Substantia nigra (tissue), 51 donors: ENCODE measurements at places on chromosomes 2 and 18.

- no peak for DNase-seq
These were observed 21.7 kb downstream of the CHST10 start for GRCh38 chr2:100395532-100396350.

- DNase-seq = no peak
These were observed 269.3 kb upstream of the NCKAP5 start for GRCh38 chr2:133837441-133838094.

DNA sequence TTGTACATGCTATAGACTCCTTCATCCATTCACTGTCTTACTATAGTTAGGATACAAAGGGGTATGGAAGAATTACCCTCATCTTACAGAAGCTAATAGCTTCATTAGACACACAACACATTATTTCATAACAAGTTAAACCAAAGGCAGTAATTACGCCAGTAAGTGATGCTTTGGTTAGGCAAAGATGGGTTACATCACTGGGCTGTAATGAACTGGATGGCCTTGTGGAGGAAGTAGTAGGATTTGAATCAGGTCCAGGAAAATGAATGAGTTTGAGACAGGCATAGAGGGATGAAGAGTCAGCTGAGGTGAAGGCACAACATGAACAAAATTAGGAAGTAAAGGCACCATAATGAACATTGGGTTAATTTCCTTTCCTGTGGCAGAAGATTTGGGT is 80.1 kb downstream of the SOCS6 start:
- no peak for DNase-seq

GRCh38 chr18:74397572-74397971 is 59.5 kb downstream of the DIPK1C start:
- DNase-seq = no peak

- DNase-seq = no peak
These were observed 119.6 kb upstream of the BOD1L2 start for GRCh38 chr18:57027190-57027708.

- DNase-seq = no peak
These were observed 96.4 kb downstream of the RTP5 start for GRCh38 chr2:241965931-241966412.

DNA sequence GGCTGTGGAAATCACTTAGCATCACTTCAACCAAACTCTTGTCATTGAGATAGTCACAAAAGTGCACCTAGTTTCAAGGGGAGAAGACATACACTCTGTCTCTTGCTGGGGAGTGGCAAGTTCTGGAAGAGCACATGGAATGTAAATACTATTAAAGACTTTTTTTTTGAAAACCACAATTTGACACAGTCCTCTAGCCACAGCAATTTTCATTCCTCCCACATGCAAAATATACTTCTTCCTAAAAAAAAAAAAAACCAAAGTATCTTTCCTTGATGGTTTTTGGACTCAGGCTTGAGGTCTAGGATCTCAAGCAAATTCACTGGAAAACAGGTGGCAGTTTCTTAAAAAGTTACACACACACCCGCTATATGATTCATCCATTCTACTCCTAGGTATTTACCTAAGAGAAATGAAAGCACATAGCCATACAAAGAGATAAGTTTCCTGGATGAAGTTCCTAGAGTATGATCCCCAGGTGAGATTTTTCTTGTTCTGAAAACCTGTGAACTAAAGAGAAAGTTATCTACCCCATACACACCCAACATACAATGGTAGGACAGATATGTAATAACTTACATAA is 295.8 kb downstream of the SP3 start:
- DNase-seq = no peak

DNA sequence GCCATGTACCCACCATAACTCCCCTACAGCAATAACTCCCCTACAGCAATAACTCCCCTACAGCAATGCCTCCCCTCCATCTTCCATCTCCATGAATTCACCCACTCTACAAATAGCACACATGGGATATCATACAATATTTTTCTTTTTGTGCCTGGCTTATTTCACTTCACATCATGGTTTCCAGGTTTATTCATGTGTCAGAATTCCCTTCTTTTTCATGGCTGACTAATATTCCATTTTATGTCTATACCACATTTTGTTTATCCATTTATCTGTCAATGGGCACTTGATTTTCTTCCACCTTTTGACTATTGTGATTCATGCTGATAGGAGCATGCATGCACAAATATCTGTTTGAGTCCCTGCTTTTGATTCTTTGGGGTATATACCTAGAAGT is 178.3 kb downstream of the SMAD7 start:
- DNase-seq = no peak

- no peak for DNase-seq
These were observed 58.9 kb upstream of the CD28 start for GRCh38 chr2:203647579-203647978.

DNA sequence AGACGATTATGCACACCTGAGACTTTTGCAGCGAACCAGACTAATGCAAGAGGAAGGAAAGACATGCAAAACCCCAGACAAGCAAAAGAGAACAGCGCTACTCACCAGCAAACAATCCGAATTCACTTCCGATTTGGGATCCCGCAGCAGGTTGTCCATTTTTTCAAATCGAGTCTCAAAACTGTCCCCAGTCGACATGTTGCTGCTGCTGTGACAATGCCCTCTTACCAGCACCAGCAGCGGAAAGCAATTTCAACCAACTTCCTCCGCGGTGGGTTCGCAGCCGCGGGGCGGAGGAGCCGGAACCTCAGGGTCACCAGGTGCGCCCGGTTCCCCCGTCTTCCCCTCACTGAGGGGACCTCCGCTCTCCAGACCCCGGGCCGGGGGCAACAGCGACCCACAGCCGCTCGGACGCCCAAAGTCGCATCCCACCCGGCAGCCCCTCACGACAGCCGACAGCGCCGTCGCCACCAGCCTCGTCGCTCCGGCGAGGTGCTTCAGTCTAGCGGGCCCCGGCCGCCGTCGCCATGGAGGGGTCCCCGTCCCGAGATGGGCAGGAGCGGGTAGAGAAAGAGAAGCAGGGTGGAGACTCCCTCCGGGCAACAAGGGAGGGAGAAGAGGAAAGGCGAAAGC is 784 bp downstream of the ROCK1 start:
- DNase-seq = no peak

DNA sequence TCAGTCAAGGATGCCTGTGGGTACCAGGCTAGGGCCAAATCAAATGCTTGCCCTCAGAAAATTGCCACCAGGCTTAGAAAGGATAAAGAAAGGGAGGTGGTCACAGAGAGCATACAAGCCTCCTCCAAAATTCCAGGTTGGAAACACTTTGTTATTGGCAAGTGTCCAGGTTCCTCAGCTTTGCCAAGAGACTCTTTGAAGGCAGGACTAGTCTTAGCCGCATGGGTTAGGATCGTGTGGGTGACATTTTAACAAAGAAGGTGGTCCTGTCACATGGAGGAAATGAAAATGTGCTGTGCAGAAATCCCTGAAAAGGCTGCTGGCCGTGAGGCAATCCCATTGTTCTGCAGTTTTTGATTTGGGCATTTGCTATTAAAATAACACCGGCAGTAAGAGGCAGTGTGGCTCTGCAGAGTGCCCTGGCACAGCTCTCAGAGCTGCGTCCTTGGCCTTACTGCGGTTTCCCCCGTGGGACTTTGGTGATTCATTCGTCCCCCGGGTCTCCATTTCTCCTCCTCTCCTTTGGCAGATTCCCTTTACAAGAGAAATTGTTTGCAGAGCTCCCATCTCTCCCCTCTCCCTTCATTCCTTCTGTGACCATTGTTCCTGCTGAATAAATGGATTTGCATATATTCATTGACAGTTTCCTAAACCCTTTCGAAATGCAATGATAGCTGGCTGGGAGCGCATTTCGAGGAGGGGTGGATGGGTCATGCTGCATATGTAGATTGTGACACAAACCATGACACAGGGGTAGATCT is 187.3 kb downstream of the VAPA start:
- peak; percentile 28 for DNase-seq

GRCh38 chr2:59866436-59866835 is 687.0 kb downstream of the BCL11A start:
- no peak for DNase-seq

- DNase-seq = no peak
These were observed 157.4 kb downstream of the TAF4B start for GRCh38 chr18:26383454-26384270.

GRCh38 chr2:119112770-119113488 is 45.6 kb downstream of the C1QL2 start:
- DNase-seq = no peak

- DNase-seq = no peak
These were observed 263.2 kb downstream of the SS18 start for GRCh38 chr18:25827228-25827627.

- no peak for DNase-seq
These were observed 102.6 kb upstream of the DAPL1 start for GRCh38 chr2:158692372-158693103.

GRCh38 chr2:210544831-210545230 is 11.6 kb upstream of the CPS1 start:
- DNase-seq = no peak

GRCh38 chr2:1739961-1740715 is 4.2 kb downstream of the PXDN start:
- DNase-seq = no peak

GRCh38 chr2:239679755-239680154 is 278.9 kb upstream of the HDAC4 start:
- no peak for DNase-seq

- no peak for DNase-seq
These were observed 79.7 kb downstream of the EDAR start for GRCh38 chr2:108909275-108909823.

DNA sequence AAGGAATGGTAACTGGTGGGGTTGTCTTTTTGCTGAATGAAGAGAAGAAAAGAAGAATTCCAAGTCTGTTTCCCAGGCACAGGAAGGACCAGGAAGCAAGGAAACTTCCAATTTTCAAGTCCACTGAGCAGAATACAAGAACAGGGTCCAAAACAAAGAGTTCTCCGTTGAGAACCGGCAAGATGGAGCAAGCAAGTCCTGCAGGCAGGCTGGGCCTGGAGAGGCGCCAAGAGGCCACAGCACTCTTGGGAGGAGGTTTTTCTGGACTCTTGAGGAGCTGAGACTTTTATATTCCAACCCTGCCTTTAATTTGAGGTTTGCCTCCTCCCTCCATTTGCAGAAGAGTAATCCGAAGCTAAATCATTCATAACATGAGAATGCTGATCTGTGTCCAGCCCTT is 224.5 kb downstream of the IKZF2 start:
- DNase-seq = no peak

DNA sequence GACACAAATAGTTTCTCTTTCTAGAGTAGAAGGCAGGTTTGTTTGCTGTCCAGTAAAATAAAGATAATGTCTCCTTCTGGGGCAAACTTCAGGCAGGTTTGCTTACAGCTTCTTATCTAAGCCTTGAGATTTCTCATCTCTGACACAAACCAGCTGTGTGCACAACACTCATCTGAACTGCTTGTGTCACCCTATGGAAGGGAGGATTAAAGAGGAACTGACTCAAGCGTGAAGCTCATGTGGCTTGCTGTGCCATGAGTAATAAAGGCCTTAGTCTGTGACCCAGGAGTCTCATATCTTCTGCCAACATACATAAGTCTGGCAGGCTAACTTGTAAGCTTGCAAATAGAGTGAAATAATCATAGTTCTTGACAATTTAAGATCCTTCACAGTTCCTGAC is 24.2 kb upstream of the CPO start:
- no peak for DNase-seq

DNA sequence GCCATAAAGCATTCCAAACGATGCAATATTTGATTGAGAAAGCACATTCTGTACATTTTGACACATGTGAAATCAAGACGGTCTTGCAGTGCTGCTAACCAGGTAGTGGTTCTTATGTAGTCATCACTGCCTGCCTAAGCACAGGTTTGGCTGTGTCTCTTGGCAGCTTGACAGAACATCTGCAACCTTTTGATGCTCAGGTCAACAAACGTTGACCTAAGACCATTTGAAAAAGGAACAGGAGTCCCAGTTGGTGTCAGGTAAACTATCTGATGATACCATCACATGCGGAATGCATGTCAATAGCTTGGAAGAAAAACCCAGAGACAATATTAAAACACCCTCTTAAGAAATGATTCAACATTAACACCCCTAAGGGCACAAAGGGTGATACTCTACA is 80.7 kb downstream of the L3MBTL4 start:
- no peak for DNase-seq

GRCh38 chr2:46847185-46847710 is 68.4 kb downstream of the MCFD2 start:
- peak; percentile 4 for DNase-seq

DNA sequence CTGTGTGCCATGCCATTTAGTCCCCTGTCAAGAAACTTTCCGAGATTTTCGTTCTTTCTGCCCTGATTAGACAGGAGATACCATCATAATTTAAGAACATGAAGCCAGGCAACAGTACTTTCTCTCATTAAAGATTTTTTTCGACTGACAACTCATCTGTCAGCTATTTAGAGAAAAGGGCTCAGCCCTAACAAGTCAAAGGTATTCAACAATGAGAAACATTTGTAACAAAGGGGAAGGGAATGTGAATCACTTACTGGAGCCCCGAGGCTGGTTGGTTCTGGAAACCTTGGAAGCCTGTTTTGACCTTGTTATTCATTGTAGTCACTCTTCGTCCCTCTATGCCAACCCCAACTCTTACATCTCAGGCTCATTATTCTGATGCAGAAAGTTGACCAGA is 199.4 kb downstream of the SPP2 start:
- no peak for DNase-seq

DNA sequence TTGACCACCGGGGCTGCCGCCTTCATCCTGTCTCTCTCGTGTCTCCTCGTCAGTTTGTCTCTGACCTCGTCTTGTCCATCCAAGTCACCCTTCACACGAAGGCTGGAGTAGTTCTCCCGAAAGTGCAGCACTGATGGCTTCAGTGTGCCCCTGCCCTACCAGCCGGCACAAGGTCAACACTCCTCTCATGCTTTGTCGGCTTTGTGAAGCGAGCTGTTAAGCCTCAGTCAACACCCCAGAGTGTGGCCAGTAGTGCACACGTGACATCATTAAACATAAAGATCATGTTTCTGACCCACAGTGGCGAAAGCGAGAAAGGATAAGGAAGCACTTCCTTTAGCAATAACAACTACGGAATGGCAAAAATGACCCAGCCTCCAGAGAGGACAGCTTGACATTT is 23.2 kb downstream of the ACKR3 start:
- DNase-seq = no peak

DNA sequence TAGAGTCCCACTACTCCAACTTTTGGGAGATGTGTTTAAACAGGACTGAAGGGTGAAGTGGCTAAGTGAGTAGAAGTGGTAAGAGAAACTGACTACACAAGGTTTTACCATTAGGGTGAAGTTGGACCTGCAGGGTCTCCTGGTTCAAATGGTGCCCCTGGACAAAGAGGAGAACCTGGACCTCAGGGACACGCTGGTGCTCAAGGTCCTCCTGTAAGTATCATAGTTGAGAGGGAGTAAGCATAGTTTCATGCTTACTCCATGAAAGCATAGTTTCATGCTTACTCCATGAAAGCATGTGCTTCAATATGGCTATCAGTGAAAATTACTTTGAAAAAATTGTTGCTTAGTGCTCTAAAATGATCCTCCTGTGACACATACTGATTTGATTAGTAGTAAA is 19.1 kb downstream of the COL3A1 start:
- no peak for DNase-seq

GRCh38 chr2:85602476-85603234 is at the start of gene TMEM150A:
TMEM150A (minus strand) TSS chr2:85602698; CDS start chr2:85601948, 750 bp downstream.
- DNase-seq = peak; percentile 93
